HS-5 (cell line): ENCODE measurements at places on chromosomes 1 and 21.

GRCh38 chr1:20903437-20903836 is 116.3 kb upstream of the HP1BP3 start:
- DNase-seq, result no peak

DNA sequence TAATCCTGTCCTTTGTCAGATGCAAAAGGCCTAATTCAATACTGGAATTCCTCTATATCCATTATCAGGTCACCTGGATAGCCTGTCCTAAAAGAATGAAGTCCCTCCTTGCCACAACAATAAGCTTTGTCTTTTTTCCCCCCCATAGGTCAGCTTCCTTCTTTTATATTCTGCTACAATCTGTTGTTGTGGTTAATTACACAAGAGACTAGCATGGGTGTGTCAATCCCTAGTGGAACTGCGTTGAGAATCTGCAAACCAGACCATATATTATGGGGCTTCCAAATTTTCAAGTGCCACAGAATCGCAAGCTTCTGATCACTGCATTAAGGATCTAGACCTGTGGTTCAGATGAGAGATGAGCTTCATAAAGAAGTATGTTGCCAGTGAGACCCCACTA is 349.6 kb downstream of the SMYD3 start:
- no peak for DNase-seq

DNA sequence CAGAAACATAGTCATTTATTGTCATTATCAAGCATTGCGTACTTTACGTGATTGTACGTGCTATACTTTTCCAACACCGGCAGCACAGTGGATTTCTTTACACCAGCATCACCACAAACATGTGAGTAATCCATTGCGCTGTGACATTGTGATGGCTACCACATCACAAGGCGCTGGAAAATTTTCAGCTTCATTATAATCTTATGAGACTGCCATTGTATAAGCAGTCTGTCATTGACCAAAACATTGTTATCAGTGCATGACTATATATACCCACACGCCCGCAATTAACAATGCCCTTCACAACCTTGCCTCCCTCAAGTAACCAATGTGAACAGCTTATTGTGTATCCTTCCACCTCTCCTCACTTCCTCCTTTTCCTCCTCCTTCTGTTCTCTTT is 137.6 kb downstream of the ZZZ3 start:
- DNase-seq, result no peak

DNA sequence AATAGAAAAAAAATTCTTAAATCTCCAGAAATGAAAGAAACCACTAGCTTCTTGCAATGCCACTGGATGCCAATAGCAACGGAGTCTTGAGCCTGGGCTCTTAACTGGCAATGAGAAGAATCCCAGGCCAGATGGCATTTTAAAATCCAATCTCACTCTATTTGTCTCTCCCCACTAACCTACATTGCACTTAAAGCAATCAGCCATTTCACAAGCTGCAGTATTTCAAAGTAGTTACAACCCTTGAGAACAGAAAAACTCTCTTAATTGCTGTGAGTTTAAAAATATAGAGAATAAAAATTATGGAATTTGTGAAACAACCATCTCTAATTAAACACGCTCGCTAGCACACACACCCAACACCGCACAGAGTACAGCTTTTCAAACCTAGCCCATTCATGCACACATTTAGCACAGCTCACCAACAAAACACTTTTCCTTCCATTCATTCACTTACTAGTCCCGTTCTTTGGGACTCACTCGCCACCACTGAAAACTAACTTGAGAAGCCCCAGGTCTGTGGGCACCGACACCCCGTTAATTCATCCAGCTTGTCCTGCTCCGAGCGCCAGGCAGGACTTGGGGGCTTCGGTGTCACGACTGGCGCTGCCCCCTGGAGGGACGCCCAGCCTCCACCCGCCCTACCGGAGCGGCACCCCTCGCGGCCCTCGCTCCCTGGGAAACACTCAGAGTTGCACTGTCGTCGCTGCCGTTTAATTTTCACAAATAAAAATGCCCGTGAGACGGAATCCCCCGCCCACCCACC is 1.0 kb downstream of the DDAH1 start:
- no peak for DNase-seq

DNA sequence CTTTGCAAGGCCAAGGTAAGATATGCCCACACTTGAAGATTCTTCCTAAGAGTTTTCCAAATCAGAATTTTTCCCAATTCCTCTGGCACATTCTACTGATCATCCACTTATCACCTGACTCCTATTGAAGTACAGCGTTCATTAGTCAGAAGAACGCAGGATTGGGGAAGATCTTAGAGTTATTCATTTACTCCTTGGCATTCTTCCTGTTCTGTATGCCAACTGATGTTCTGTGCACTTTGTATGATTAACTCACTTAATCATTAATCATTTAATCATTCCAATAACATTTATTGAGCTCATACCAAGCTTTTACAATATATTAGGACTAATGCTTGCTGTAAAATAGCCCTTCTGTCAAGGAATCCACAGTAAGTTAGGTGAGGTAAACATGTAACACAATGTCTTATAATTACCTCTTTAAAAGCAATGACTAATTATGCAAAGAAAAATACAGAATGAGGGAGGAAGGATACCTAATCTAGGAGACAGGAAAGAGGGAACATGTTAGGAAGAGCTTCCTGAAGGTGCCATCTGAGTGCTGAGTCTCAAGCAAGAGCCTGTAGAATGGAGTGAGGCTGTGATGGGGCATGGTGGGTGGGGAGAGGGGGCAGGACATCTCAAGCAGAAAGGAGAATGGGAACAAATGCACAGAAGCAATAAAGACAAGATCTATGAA is 71.1 kb upstream of the DPT start:
- no peak for DNase-seq

- no peak for DNase-seq
Measured at GRCh38 chr1:38444770-38445442, 398.3 kb upstream of the POU3F1 start.

DNA sequence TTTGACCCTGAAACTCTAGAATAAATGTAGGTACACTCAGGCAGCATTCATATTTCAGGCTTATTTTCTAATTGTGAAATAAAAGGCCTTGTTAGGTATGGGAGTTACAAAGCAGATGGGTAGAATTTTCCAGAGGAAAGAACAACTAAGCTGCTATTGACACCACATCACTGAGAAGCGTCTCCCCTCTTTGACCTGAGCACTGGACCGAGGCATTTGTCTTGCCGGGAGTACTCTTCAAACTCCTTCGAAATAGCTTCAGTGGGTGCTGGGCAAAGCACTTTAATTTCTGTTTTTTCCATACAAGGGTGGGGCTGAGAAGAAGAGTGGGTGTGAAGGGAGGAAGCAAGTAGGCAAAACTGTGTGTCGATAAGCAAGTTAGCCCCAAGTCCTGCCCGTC is 36.4 kb downstream of the ABCA4 start:
- DNase-seq, result no peak

- no peak for DNase-seq
Measured at GRCh38 chr1:239735111-239735510, 348.7 kb downstream of the CHRM3 start.

DNA sequence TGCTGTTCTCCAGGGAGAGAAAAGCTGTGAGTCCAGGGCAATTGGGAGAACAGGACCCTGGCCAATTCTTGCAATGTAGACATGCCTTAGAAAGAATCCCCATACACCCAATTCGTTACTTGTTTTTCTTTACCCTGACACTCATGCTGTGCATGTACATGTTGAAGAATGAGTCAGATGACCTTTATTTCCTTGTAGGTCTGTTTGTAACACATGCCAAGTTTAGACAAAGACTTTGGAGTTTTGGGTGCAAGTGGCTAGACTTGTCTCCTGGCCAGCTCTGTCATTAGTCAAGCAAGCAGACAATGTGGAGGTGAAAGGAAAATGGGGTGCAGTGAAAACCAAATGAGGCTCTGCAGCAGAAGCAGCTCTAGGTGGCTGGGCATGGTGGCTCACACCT is 38.1 kb downstream of the GNPAT start:
- no peak for DNase-seq
